Activated CD4-positive, alpha-beta T cell treated with anti-CD3 and anti-CD28 coated beads, Interleukin-10, Interleukin-2, amounts not matched to agents 100 ng/mL and 50 ng/mL, durations not matched to agents 16 hours and 8 hours (primary cell): ENCODE measurements at places on chromosomes 1 and 21.

- no peak for DNase-seq
Measured at GRCh38 chr1:112444269-112444668, 48.3 kb downstream of the CTTNBP2NL start.

DNA sequence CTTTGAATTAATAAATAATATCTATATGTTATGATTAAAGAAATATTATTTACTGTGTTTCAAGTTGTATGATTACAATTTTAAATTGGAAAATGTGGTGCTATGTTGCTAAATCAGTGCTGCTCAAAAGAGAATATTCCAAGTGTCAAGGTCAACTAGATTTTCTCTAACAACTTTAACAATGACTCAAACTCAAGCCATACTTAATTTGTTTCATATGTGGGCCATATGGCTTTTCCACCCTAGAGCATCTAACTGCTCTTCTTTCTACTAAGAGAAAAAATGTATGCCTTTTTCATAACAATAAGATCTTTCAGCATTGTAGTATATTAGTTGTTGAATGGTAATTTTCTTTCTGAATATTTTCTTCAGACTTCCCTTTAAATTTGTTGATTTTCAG is 8.3 kb upstream of the SYT14 start:
- DNase-seq: no peak

DNA sequence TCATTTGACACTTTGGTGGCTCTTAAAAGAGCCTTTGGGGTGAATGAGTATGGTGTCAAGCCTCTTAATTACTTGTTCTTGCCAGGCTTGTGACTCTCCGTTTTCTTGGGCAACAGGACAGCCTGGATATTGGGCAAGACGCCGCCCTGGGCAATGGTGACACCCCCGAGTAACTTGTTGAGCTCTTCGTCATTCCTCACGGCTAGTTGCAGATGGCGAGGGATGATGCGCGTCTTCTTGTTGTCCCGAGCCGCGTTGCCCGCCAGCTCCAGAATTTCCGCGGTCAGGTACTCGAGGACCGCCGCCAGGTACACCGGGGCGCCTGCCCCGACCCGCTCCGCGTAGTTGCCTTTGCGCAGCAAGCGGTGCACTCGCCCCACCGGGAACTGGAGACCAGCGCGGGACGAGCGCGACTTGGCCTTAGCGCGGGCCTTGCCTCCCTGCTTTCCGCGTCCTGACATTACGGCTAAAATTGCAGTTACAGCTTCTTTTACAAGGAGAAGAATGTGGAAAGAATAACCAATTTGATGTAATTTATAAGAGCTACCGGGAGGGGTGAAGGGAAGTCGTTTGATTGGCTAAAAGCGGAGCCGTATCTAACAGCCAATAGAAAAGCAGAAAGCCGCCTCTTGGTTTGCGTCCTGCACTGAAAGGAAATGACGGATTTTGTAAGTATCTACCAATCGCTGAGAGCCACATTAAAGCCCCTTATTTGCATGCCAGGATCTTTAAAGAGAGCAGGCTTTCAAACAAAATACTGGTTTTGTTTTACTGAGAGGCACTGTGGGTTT is 11.7 kb upstream of the BOLA1 start:
- DNase-seq: peak; percentile 96

- DNase-seq: no peak
Measured at GRCh38 chr1:232697187-232697822, 67.4 kb upstream of the SIPA1L2 start.

GRCh38 chr1:91608876-91609275 is 108.2 kb downstream of the CDC7 start:
- no peak for DNase-seq

DNA sequence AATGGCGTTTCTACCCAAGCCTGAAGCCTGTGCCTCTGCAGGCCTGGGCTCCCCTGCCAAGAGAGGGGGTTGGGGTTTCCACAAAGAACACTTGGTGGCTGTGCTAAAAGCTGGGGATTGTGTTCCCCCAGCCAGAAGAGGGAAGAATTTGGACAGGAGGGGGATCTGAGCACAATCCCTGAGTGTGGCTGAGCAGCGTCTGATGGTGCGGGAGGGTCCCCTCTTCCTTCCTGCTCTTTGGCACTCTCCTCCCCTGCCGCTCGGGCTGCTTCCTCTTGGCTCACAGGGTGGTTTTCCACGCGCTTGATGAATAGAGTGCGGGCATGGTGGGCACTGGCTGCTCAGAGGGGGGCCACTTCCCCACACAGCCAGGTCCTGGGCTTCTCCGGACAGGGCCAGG is 3.7 kb downstream of the GPR37L1 start:
- no peak for DNase-seq

GRCh38 chr21:43975469-43976098 is 36.5 kb upstream of the TRAPPC10 start:
- DNase-seq: peak; percentile 83

GRCh38 chr1:149844101-149844500 is 55.3 kb upstream of the BOLA1 start:
- peak; percentile 75 for DNase-seq

DNA sequence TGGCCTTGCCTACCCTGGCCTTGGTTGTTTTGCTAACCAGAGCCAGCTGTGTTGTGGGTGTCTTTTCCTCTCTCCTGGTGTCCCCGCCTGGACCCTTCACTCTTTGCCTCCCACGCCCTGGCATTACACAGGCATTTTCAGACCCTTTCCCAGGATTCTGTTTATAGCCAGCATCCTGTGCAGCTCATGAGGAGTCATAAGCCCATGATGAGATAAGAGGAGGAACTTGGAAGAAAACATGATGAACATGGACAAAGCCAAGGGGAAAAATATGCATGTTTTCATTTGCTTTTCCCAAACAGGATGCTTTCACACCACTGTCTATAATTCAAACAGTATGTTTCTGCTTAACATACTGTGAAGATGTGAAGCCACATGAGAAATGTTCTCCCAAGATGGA is 18.7 kb upstream of the WARS2 start:
- DNase-seq: no peak

GRCh38 chr1:153262070-153262366 is 2.5 kb downstream of the LORICRIN start:
- no peak for DNase-seq

DNA sequence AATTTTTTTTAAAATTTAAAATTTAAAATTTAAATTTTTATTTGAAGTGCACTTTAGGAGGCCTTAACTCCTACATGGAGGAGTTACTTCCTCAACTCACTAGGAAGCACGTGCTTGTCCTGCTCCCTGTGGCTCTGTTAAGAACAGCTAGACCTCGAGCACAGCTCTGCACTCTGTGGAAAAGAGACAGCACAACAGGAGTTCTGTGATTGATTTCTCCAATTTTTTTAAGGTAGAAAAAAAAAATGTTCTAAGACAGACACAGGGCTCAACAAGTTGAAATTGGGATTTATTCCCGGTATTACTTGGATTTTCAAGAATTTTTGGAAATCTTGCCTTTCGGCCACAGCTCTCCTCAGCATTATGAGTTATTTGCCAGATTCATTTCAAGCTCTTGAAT is 356.6 kb upstream of the LYPLAL1 start:
- no peak for DNase-seq
